ENCODE measurements at places on chromosomes 3 and 15. TPM values are rescaled to one million over a fixed set of nuclear protein-coding genes. Genes with fewer than 3 reads are reported as not detected.

DNA sequence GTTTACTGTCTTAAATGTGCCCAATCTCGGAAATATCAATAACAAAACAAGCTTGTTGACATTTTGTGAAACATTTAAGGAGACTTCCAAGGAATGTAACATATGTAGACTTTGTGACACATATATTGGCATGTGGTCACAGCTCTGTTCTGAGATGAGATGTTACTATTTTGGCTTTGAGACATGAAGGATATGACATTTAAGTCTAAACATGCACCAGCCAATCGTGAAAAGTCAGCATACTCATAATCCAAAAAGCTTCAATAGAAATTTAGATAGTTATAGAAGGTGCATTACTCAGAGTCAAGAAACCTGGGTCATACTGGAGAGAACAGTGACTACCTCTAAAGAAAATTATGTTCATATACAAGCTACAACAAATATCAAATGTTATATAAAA lies 13.4 kb downstream of the COMMD2 start:
- no peak for ATAC-seq

- ATAC-seq, result no peak
Measured at GRCh38 chr3:45950686-45951600, 7.7 kb downstream of the CXCR6 start.

GRCh38 chr3:169342652-169343505 lies 320.6 kb downstream of the MECOM start:
- no peak for ATAC-seq

- ATAC-seq, result no peak
Measured at GRCh38 chr3:37237252-37237651, 62.9 kb upstream of the LRRFIP2 start.

DNA sequence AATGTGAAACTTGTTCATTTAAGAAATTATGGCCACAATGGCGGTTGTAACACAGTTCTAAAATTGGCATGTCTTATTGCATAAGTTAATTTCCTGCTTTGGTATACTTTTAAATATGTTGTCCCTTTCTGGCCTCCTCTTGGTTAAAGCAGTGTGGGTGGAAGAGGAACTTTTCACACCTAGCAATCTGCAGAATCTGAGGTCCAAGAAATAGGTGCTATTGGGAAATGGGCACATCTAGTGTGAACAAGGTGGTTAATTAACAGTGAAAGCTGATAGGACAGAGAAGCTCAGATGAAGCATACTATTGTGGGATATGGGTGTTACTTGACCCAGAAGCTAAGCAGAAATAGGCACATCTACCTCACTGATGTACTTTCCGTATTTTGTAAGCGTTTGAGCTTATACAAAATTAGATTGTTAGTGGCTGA lies 10.6 kb downstream of the CMC1 start:
- ATAC-seq, result no peak

DNA sequence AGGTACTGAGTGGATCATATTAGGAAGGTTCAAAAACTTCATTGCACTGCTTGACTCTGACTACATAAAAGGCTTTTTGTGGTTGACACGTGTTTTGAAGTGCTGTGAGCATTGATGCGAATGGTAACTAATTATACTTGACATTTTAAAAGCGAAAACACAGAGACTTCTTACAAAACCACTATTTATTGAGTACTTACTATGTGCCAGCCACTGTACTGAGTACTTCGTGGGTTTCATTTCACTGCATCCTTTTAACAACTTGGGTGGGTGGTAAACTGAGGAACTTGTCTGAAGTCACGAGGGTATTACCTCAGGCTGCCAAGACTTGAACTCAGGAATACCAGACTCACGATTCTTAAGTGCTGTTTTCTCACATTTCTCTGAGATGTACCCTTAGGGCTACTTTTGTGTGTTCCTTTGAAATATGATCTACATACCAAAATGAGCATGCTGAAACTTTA lies 45.3 kb upstream of the PPP4R2 start:
- no peak for ATAC-seq

- ATAC-seq, result peak; percentile 31
Measured at GRCh38 chr15:75131269-75131643, 70.4 kb upstream of the C15orf39 start.

DNA sequence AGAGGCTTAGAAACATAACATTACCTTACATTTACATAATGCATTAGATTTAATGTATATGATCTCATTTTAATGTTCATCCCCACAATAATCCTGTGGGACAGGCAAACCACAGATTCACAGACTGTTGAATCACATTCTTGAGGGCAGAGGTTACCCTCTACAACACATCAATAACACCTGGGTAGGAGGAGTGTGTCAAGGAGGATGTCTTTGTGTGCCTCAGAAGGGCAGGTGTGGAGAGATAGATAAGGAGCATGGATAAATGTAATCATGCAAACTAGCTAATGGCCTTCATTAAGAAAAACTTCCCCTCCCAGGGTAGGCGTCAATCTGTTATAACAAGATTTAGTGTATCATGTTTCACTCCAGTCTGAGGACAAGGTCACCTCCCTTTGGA lies 12.9 kb upstream of the MB21D2 start:
- no peak for ATAC-seq

DNA sequence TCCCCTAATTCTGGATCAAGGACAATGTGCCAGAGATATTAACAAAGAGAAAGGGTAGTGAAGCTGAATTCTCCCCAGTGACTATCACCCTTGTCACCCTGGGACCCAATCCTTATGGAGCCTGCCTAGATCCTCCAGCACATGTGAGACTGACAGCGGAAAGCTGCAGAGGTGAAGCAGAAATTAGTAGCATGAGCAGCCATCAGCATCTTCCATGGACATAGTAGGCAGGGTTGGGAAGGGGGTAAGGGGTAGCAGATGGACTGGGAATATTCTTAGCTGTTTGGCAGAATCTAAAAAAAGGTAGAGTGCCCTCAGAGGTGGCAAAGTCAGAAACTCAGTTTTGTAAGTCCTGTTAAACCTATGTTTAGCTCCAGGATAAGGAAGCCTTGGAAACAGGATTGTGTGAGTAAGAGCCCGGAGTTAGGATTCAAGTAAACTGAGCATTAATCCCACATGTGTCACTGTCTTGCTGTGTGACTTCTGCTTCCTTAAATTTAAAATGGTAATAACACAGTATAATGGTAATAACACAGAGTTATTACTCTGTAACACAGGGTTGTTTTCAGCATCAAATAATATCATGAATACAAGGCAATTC lies 14.5 kb downstream of the GOLIM4 start:
- no peak for ATAC-seq

DNA sequence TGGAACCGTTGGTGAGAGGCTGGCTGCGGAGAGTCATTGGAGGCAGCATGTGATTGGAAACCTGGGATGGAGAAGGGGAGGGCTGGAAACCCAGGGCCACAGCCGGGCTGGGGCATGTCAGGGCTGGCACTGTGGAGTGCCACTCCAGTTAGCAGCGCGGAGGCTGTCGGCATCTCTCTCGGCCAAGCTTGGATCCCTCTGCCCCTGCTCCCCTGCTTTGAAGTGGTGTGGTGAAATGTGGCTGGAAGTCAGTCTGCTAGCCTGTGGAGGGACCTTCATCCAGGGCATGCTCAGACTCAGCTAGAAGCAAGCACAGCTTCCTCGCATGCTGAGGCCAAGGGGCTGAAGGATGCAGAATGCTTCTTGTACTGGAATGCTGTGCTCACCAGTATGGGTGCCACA lies 13.5 kb downstream of the SLCO3A1 start:
- ATAC-seq, result peak; percentile 46

- no peak for ATAC-seq
Measured at GRCh38 chr3:44987332-44987731, 11.3 kb downstream of the EXOSC7 start.

GRCh38 chr15:80010131-80010673 lies 39.2 kb upstream of the BCL2A1 start:
- no peak for ATAC-seq

DNA sequence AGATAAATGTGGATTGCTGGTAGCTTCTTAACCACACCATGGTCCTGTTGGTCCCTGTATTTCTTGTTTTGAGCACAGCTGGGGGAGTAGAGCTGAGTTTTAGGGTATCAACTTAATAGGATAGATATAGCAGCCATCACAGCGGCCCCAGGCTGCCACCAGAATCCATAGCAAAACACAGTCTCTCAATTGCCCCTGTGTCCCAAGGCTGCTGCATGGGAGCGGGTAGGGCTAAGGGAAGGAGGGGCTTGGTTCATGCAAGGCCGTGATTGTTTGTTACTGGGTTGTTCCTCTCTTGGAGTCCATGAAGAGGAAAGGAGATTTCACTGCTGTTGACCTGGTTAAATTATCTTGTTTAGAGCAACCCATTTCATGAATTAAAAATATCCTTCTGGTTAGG lies 22.1 kb downstream of the ARNT2 start:
- no peak for ATAC-seq

DNA sequence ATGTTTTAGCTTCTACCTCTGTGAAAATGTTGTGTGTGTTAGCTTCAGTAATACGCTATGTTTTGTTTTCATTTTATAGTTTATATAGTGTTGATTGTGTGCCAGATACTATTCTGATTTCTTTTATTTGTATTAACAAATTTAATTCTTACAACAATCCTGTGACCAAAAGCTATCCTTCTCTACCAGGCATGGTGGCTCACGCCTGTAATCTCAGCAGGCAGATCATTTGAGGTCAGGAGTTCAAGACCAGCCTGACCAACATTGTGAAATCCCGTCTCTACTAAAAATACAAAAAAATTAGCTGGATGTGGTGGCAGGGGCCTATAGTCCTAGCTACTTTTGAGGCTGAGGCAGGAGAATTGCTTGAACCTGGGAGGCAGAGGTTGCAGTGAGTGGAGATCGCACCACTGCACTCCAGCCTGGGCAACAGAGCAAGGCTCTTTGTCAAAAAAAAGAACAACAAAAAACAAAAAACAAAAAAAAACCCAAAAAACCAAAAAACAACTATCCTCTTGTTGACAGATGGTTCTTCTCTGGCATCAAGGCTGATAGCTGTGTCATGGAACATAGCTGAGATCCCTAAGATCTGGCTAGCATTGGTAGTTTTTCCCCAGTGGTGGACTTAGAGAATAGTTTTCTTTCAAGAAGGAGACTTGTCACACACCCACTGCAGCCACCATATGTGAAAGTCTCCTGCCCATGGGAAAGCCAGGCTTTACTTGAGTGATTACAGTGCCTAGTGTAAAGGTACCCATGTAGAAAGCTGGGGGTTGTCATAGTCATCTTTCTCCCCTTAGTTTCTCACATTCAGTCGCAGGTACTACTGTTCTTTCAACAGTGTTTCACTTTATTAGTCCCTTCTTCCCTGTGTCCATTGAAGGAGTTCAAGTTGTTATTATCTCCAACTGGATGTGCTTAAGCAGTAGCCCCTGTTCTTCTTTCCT lies 116.5 kb downstream of the UBE2E2 start:
- ATAC-seq, result no peak

- peak; percentile 85 for ATAC-seq
Measured at GRCh38 chr15:84816694-84817465, at the start of gene ALPK3. TSS of gene ALPK3 (plus strand) at chr15:84817356. CDS start at chr15:84817453, 97 bp downstream.

COL8A1 gene
- 20.3 TPM for total RNA-seq

PLXNA1 gene
- total RNA-seq, result 41.4 TPM

TTLL13 gene
- not detected for total RNA-seq

KY gene
- 0.64 TPM for total RNA-seq

CDCP1 gene
- total RNA-seq, result 4.2 TPM

WDR93 gene
- total RNA-seq, result not detected

ARHGAP11A gene
- 1.6 TPM for total RNA-seq

EPM2AIP1 gene
- 9.7 TPM for total RNA-seq

Data from gastroesophageal sphincter (tissue), 4 donors.